ENCODE measurements at places on chromosomes 3 and 15.
A peak's percentile ranks its signal among the peaks of the same experiment; 100 is the strongest.

- DNase-seq = no peak
Measured at GRCh38 chr15:57223887-57224286, 152.4 kb upstream of the CGNL1 start.

DNA sequence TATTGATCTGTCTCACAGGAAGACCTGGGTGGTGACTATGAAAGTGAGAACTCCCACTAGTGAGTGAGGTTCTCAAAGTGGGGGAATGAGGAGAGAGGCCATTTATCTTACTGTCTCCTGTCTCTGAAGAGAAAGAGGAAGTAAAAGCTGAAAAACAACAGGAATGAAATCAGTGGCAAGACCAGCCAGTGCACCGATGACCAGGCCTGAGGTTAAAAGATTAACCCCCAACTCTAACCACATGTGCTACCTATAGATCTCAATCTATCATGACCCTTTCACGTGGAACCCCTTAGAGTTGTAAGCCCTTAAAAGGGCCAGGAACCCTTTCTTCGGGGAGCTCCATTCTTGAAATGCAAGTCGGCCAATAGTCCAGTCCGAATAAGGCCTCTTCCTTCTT is 239.3 kb upstream of the CNTN6 start:
- no peak for DNase-seq

- DNase-seq = no peak
Measured at GRCh38 chr3:179421500-179421899, 29.8 kb downstream of the GNB4 start.

GRCh38 chr3:21654241-21654640 is 96.8 kb downstream of the ZNF385D start:
- DNase-seq = no peak

DNA sequence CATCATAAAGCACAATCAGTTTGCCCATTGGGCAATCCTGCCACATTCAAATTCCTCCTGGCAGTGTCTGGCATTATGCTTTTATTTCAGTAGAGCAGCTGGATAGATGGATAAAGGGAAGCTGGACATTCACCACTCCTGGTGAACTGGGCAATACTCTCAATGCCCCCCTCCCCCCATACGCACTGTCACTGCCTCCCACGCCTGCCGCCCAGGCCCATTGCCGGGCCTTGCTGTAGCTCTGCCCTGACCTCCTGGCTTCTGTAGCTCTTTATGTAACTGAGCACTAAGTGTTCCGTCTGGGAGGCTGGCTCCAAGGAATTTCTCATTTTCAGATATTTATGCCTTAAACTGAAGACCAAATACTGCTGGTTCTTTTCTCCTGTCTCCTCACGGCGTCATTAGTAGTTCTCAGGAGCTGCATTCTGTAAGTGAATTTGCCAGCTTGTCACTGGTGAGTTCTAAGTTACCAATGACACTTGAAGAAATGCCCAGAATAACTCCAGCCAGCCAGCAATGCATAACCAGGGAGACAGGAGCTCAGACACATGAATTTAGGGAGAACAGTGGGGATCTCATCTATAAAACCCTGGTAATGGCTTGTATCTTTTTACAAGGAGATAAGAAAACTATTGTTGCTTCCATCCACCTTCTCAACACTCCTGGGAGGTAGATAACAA is 25.5 kb upstream of the RASGRF1 start:
- DNase-seq = no peak

DNA sequence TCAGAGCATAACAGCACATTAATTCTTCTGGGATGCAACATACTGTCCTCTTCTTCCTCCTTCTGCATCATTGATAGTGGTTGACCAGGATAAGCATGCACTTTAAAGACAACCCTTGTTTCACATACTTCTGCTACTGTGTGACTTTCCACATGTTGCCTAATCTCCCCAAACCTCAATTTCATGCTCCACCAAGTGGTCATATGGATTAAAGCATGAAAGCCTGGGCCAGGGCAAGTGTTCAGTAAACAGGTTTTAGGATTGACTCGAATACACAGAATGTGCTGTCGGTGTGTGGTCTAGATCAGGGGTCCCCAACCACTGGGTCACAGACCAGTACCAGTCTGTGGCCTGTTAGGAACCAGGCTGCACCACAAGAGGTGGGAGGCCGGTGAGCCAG is 22.5 kb upstream of the BFSP2 start:
- no peak for DNase-seq

- DNase-seq = no peak
Measured at GRCh38 chr3:16741103-16741758, 136.0 kb upstream of the DAZL start.

DNA sequence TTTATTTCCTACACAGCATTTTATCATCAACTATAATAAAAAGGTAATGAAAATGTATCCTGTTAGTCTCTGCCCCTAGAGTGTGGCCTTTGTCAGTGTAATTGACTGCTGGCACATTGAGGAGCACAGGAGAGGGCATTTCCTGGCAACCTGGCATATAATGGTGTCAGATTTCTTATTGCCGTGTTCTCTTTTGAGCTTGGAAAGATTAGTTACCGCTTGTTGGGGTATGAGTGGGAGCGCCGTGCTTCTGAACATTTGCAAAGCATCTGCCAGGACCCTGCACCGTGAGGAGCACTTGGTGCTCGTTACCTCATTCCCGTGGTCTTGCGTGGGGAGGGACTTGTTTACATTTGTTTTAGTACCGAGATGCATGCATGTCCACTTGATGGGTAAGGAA is 124.4 kb downstream of the PTPRG start:
- DNase-seq = no peak

DNA sequence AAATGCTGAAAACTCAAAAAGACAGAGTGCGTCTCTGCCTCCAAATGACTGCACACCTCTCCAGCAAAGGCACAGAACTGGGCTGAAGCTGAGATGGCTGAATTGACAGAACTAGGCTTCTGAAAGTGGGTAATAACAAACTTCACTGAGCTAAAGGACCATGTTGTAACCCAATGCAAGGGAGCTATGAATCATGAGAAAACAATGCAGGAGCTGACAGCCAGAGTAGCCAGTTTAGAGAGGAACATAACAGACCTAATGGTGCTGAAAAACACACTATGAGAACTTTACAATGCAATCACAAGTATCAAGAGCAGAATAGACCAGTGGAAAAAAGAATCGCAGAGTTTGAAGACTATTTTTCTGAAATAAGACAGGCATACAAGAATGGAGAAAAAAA is 10.1 kb upstream of the AVEN start:
- no peak for DNase-seq

GRCh38 chr15:85667491-85668424 is 127.0 kb downstream of the KLHL25 start:
- DNase-seq = peak; percentile 46

- no peak for DNase-seq
Measured at GRCh38 chr3:168847291-168847883, 751.7 kb upstream of the GOLIM4 start.

GRCh38 chr3:175489406-175489805 is 630.3 kb downstream of the NAALADL2 start:
- DNase-seq = no peak

DNA sequence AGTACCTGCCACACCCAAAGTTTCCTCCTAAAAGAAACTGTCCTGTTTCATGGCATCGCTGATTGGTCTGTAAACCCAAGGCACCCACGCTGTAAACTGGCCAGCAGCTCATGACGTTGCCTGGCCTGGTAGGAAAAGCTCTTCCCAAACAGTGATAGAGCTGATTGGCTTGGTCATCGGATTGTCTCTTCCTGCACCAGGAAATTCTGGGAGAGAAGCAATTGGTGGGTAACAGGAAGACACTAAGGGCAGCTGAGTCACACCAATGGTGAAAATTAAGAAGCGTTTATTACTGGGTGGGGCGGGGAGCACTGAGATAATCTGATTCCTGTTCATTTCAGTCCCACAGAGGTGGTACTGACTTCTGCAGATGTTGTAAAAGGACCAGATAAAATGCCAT is 31.0 kb downstream of the KLHL6 start:
- no peak for DNase-seq

- DNase-seq = no peak
Measured at GRCh38 chr15:46270481-46271147, 635.8 kb downstream of the SQOR start.

- no peak for DNase-seq
Measured at GRCh38 chr15:25795712-25796111, 67.4 kb downstream of the ATP10A start.

Measured in CD4-positive, alpha-beta T cell (primary cell).